ENCODE measurements at places on chromosomes 6 and 20.

GRCh38 chr6:44226368-44227147 lies 3.2 kb downstream of the SLC29A1 start:
- DNase-seq, result no peak

DNA sequence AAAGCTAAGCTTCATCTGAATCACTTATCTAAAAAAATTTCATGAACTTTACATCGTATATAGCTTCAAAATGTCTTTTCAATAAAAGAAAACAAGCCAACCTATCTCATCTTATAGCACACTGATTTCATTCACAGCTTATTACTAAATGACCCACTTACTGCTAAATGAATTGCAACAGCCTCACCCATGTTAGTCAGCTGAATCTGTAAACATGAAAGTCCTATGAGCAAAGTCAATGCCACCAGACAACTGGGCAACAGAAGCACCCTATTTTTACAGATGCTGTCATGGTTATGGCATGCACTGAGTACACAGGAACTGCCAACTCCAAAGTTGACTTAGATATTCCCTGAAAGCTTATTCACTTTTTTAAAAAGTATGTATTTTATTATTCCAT lies 41.2 kb upstream of the DST start:
- DNase-seq, result peak; percentile 86

- DNase-seq, result no peak
Measured at GRCh38 chr6:105493736-105494135, 90.9 kb upstream of the PREP start.

GRCh38 chr6:73078333-73078862 lies 146.9 kb downstream of the KHDC1L start:
- no peak for DNase-seq

DNA sequence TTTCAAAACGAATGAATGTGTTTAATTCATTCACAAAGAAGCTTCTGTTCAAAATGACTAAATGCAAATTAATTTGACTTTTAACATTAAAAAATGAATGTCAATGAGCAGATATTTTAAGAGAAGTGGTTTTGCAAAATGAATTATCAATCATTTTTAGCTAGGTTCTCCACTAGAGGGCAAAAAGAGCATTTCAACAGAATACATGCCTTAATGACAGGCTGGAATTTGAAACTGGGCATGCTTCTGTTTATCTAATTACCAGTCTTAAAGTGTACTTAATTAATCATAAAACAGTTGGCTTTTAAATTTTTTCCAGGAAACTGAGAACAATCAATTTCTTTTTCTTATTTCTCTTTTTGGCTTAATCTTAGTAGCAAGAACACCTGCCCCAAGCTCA lies 63.8 kb upstream of the TINAG start:
- peak; percentile 13 for DNase-seq

- no peak for DNase-seq
Measured at GRCh38 chr6:109105681-109106080, 10.4 kb downstream of the CEP57L1 start.

DNA sequence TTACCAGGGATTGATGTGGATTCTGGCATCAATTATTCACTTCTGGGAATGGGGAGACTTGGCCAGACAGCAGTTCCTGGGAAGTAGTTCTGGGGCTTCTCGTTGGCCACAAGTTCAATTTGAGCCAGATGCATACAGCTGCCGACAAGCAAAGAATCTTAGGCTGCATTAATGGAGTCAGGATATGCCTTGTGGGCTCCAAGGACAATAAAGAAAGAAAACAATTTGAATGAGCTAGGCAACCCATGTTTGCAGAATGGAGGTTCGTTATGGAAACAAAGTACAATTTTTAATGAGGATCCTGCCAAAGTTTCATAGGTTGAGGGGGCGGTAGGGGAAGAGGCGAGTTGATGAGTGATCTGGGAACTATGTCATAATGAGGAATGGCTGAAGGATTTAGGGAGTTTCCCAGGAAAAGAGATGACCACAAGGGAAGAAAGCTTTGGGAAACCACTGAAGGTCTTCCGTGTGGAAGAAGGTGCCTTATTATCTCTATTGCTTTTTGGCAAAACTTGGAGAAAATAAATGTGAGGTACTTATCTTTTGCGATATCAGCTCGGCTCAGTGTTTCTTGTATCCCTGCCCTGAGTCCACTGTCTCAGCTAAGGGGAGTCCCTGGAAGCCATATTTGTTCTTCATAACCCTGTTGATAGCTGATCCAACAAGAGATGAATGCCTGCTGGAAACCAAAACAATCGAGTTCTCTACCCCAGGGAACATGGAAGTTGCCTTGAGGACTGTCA lies 181.0 kb upstream of the ZNF217 start:
- peak; percentile 92 for DNase-seq

DNA sequence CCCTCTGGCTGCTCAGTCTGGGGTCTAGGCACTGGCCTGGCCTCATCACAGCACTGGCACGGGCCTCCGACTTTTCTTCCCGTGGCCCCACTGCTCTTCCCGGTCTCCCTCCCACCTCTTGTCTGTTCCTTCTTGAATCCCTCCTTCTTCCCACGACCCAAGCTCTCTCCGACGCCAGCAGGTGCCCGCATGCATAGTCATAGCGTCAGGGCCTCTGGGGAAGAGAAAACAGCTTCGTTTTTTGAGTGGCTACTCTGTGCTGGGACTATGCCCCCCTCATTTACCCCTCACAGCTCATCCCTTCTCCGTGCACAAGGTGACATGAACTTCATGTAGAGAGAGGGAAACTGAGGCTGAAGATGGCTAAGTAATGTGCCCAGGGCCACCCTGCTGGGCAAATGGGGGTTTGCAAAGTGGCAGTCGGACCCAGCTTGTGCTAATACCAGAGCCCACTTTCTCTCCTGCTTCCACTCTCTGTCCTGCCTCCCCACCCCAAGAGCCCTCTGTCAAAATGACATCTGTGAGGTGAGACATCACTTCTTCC lies 59.2 kb downstream of the SYNJ2 start:
- DNase-seq, result no peak

- no peak for DNase-seq
Measured at GRCh38 chr6:162463576-162463975, 264.0 kb downstream of the PRKN start.

DNA sequence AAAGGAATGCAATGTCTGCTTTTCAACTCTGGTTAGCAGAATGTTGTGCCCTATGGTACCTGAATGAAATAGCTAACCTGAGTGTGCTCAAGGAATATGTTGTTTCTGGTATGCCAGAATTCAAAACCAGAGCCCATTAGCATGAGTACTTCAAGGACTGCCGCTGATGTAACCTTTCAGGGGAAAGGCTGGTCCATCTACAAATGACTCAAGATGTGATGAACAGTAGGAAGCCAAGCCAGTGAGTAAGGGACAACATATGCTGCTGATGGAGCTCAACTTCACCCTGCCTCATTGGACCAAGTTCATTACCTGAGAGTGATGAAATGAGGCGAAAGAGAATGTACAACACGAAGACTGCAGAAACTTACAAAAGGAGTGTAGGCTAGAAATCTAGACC lies 95.7 kb upstream of the BMP2 start:
- no peak for DNase-seq

DNA sequence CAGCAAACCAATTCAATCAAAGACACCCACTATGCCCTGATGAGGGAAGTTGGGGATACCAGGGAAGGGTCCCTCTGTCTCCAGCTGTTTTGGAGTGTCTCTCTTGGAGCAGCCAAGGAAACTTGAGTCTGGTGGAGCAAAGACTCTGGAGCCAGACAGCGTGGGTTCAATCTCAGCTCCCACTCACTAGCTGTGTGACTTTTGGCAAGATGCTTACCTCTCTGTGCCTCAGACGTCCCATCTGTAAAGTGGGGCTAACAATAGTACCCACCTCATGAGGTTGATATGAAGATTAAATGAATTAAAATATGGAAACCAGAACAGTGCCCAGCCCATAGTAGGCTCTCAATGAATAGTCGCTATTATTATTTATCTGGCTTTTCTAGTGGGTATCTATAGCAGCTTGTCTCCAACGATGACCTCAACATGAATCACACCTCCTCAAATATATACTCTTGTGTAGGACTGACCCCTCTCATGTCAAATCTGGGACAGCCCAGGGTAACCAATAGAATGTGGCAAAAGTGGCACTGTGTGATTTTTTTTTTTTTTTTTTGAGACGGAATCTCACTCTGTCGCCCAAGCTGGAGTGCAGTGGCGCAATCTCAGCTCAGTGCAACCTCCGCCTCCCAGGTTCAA lies 99.2 kb upstream of the FOXP4 start:
- no peak for DNase-seq

DNA sequence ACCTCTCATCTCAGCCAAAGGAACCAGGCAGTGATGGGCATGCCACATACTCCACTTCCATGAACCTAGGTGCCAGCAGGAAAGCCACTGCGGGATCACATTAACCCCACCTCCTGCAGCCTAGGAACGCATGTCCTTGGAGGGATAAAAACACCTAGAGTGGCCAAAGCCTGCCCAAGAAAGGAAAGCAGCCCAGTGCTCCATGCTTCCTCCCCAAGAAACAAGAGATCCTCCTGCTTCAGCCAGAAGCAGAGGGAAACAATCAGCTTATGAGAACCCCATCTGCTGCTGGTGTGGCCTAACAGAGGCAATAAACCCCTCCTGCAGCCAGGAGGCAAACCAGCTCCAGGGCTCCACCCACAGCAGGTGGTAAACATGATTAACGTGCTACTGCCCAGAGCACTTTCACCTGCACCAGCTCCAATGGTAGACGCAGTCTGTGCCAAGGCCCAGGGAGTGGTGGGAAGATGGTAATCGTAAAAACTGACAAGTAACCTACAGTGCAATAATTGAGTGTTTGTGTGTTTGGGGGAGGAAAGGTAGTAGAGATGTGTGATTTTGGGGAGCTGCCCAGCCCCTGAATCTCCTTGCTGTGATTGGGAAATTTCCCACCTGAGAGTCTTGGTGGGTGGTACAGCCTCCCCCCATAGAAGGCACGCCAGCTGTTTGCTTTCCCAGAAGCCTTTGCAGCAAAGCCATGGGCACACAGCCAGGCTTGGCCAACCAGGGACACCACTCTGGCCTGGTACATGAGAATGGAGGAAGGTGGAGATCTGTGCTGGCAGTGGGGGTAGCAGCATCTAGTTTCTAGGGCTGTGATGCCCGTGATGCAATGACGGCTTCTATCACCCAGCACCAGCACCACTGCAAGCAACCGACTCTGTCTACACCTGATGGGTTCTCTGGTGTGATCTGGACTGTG lies 50.6 kb upstream of the TBC1D7 start:
- DNase-seq, result no peak

DNA sequence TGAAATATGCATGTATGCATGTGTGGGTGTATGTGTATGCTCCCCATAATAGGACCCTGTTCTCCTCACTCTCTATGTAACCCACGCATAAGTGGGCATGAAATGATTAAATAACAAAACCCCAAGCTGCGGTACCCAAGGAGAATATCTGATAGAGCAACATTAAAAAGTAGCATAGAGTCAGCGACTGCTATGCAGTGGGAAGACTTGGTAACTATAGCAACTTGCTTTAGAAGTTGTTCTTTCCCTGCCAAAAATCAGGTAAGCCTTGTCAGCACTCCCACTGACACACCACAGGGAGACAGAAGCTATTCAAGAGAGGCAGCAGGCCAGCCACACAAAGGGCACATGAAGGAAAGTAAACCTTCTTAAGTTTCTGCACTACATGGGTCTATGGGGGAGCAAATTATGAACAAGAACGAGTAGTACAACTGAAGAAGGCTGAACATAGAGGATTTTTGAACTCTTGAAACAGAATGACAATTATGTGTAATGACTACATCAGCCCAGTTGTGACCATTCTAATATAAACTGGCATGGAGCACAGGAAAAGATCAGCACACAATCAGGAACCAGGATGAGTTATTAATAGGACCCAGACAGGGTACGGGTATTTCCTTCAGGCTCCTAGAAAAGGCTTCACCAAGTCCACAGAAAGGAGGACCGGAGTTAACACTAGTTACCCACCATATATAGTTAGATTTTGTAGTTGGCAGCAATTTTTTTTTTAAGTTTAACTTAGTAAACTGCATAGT lies 89.9 kb downstream of the GPR6 start:
- no peak for DNase-seq

GRCh38 chr6:133705731-133706130 lies 183.2 kb upstream of the TCF21 start:
- peak; percentile 28 for DNase-seq

- no peak for DNase-seq
Measured at GRCh38 chr6:36069573-36069972, 42.0 kb downstream of the MAPK14 start.

DNA sequence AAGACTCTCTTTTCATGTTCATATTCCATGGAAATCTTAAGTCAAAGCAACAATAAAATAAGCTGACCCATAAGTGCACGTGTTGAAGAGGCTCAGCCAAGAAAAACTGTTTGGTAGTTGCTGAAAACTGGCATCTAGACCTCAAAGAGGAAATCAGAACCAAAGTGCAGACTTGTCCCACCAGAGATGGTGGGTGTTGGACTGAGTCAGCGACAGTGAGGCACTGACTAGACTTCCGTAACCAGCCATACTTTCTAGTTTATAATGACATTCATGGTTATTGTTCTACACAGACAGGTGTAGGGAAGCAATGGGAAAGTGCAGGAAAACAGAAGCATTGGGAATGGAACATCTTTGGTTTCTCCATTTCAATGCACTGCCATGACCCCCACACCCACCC lies 175.7 kb upstream of the AGPAT4 start:
- DNase-seq, result no peak

DNA sequence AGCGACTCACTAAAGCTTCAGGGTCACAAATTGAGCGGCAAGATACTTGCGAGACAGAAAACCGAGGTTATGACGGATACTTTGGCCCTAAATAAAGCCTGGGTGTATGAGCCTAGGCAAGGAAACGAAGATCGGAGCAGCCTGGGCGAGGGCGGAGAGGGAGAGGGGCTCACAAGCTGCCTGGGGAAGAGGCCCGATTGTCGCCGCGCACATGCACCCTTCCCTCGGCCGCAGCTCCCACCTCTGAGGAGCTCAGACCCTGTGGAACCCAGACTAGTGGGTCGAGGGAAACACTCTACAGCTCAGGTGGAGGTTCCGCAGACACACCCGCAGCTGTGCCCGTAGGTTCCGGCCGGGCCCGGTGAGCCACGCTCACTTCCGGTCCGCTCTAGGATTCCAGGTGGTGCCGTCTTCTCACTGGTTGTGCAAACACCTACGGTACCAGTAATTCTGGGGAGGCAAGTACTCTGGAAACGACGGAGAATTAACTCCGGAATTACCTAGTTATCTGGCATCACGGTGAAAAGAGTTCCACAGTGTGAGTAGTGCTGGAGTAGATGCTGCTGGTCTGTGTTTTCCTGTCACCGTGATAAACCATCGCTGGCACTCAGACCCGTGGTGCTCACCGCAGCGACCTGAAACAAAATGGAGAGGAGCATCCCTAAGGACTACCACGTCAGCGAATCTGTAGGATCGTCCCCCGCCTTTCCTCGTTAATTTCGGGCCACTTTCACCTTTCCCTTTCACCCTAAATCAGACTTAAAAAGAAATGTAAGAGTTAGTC lies 61.5 kb downstream of the GPX5 start:
- DNase-seq, result no peak

- no peak for DNase-seq
Measured at GRCh38 chr20:13238001-13238653, 17.1 kb downstream of the ISM1 start.

- DNase-seq, result no peak
Measured at GRCh38 chr6:15086348-15087158, 159.3 kb upstream of the JARID2 start.

GRCh38 chr6:134389658-134390057 lies 71.7 kb upstream of the SGK1 start:
- no peak for DNase-seq

GRCh38 chr6:39693206-39693605 lies 32.0 kb downstream of the KIF6 start:
- no peak for DNase-seq

- no peak for DNase-seq
Measured at GRCh38 chr20:45329497-45330319, 18.5 kb downstream of the SDC4 start.

- no peak for DNase-seq
Measured at GRCh38 chr6:157095569-157095968, 227.8 kb downstream of the TMEM242 start.

GRCh38 chr20:6730672-6731328 lies 36.7 kb upstream of the BMP2 start:
- DNase-seq, result no peak
